Umbilical cord (tissue), 2 donors: ENCODE measurements at places on chromosomes 13 and 19.
A peak's percentile ranks its signal among the peaks of the same experiment; 100 is the strongest.

DNA sequence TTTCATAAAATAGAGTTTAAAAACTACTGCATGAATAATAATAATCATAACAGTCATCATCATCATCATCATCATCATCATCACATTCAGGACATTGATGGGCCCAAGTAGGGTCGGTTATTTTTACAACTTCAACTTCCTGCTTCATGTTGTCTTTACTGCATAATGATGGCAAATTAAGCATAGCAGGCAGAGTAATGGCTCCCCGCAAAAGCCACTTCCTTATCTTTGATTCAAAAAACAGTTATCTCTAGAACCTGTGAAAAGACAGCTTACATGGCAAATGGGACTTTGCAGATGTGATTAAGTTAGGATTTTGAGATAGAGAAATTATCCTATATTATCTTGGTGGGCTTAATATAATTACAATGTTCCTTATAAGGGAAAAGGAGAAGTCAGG is 792.9 kb downstream of the LIG4 start:
- DNase-seq, result no peak

GRCh38 chr19:28234637-28235036 is 978.3 kb downstream of the UQCRFS1 start:
- DNase-seq, result peak; percentile 76

- no peak for DNase-seq
Measured at GRCh38 chr13:51921790-51922740, 60.3 kb downstream of the CCDC70 start.

DNA sequence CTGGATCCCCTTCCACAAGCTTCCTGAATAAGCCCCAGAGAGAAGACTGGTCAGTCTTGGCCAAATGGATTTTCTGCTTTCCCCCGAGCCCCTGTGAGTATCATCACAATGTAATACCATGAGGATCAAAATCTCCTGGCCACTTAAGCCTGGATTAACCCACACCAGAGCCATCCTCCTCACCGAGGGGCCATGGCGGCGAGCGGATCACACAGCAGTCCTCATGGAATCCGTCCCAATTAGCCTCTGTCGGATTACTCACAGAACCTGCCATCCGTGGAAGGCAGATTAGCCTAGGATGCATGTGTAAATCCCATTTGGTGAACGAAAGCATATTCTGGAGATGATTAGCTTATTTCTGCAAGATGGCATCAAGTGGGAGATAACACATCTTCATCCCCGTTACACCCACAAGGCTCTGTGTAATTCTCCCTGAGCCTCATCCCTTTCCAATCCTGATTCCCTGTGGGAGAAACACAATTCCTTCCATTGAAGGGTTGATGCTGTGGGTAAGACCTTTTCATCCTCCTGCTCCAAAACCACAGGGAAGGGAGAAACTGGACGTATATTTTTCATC is 42.5 kb downstream of the GNG7 start:
- DNase-seq, result peak; percentile 33

DNA sequence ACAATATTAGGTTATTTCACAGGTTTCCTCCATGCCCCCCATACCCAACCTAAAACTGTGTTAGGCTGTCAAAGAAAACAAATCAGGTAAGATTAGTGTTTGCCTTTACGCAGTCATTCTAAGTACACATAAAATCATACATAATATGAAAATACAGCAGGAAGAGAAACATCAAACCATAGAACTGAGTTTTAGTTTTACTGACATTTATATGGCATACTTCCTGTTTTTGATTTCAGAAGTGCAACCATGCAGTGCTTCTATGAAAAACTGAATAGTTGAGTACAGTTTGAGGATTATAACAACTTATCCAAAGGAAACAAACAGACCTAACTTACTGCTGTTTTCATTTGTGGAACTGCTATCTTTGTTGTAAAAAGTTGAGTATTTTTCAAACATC is 91.3 kb downstream of the KCNRG start:
- no peak for DNase-seq

- DNase-seq, result no peak
Measured at GRCh38 chr13:53342623-53343360, 314.2 kb downstream of the OLFM4 start.

DNA sequence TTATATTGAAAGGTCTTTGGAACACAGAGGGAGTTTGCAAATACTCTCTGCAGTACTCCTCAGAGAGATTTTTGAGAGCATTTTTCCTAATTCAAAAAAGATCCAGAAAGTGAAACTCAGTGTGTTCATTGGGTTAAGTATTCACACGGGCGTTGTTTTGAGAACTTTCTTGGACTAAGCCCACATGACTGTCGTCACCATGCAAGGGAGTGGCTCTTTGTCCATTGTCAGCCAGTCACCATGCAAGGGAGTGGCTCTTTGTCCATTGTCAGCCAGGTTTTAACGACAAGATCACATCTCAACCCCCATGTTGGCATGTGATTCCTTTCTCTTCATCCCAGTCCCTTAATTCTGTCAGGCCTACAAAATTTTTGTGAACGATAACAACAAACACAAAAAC is 81.2 kb upstream of the STK24 start:
- DNase-seq, result no peak

GRCh38 chr19:4361152-4362046 is 18.0 kb downstream of the MPND start:
- DNase-seq, result no peak

GRCh38 chr13:31090961-31091624 is 70.6 kb downstream of the HSPH1 start:
- peak; percentile 40 for DNase-seq

GRCh38 chr13:48220981-48221685 is 11.9 kb upstream of the ITM2B start:
- DNase-seq, result no peak

DNA sequence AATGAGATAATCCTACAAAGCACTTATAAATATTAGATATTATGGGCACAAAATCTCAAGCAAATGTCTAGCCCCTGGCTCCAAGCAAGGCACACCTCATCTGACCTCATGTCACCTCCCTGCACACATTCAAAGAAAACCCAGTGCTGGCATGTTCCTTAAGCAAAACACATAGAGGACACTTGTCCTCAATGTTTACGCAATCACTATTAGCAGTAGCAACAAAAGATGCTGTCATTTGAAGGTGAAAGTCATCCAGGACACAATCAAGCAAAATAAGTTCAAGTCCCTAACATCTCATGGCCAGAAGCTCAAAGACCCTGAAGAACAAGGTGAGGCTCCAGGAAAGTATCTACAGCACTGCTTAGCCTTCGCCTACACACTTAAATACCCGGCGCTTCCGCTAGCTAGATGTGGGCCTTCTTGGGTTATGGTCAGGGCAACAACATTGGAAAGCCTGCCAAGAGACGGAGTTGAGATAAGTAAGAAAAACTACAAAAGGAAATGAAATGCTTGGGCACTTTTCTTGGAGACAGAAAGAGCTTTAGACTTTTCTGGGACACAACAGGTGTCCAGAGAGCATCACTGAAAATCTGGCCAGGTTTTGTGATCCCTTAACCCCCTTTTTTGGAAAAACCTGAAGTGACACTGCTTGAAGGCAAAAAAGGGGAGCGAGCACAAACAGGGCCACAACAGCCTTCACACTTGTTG is 85.7 kb downstream of the FOXO1 start:
- no peak for DNase-seq

GRCh38 chr19:39251846-39252245 is 3.2 kb upstream of the IFNL4 start:
- DNase-seq, result no peak

GRCh38 chr19:5563008-5563431 is 4.7 kb downstream of the TINCR start:
- DNase-seq, result no peak

DNA sequence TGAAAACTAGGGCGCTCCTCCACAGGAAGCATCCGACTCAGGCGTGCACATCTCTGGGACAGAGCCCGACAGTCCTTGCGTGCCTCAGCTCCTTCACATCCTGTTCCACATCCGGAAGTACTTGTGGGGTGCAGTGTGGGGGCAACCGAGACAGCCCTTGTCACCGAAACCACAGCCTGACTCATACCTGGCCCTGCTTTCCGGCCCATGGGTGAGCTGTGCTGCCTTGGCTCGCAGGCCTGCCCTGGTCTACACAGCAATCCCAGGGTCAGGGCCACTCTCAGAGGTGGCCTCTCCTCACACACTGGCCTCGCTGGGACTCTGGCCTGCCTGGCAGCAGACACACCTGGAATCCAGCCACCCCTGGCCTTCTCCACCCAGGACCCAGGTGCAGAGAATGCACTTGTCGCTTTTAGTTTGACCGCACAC is 100.4 kb downstream of the STK24 start:
- peak; percentile 42 for DNase-seq

DNA sequence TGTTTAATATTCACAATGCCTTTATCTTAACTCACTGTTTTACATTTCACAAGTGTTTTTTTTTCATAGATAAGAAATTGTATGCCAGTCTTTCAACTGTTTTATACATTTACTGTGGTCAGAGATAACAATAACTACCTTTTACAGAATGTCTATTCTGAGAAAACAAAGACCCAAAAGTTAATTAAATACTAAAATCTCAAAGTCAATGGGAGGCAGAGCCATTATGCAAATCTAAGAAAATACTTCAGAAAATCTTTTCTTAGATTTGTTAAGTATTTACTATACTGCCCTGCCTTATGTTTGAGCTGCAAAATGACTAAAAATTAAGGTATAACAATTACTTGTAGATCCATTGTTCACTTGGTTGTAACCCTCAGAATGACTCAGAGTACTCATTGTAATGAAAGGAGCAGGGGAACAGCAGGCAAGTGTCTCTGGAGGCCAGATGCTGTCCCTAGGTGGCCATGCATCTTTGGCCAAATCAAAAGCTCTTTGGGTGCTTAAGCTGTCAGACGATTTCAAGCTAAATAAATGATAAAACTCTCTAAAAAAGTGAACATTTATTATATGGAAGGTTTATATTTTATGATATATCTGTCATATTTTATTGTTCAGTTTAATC is 770.1 kb upstream of the PCDH20 start:
- DNase-seq, result no peak

DNA sequence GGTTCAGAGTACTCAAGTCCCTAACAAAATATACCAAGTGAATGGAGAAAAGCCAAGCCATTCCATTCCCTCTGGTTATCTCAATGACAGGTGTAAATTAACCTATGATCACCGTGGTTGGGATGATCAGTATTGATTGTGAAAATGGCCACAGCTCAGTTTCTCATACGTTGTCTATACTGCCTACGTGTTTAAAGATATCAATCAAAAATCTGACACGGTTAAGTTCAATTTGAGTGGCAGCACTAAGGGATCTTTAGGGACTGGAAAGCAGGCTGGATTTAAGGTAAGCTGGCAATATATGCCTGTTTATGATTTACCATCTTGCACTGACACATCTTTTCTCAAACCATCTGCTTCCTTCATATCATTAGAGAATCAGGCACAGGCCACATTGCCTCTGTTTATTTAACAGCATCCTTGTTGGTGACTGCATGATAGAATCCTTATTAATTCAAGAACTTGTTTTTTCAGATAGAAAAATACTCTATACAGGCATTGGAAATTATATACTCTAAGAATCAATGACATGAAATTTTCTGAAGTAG is 907.9 kb downstream of the PCDH9 start:
- no peak for DNase-seq

DNA sequence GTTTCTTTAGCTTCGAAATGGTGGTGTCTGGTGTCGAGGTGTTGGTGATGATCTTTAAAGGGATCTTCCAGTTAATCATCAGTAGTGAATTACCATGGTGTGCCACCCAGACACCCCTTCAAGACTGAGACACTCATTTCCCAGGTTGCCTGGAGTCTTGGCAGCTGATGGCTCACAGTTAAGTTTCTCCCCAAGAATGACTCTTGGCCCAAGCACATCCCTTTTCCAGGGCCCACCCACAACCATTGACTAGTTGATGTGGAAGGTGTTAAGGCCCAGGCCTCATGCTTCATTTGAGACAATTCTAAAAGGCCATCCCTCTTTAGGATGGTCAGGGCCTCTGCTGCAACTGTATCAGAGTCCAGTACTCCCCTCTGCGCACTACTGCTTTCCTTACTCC is 145.5 kb downstream of the FOXO1 start:
- no peak for DNase-seq

- no peak for DNase-seq
Measured at GRCh38 chr13:64371045-64371444, 2859.1 kb downstream of the PCDH9 start.

GRCh38 chr13:31944262-31945160 is 87.1 kb upstream of the FRY start:
- peak; percentile 33 for DNase-seq

- no peak for DNase-seq
Measured at GRCh38 chr19:3146677-3147100, 10.9 kb downstream of the GNA15 start.

- DNase-seq, result no peak
Measured at GRCh38 chr13:20513466-20513995, 12.1 kb downstream of the CRYL1 start.

- DNase-seq, result no peak
Measured at GRCh38 chr13:113806526-113806925, 47.5 kb downstream of the TMEM255B start.

DNA sequence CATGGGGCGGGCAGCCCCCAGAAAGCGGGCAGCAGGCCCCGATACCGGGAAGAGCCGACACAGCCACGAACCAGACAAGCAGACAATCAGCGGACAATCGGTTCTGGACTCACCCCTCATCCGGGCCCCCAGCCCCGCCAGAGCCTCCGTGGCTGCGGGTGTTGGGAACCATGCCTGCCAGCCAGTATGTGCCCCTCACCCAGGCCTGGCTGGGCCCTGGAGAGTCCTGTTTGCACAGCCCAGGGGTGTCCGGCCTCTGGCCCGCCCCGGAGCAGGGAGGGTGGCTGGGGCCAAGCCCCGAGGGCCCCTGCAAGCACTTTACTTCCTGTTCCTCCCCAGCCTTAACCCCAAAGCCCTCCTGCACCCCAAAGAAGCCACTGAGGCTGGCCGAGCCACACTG is 7.8 kb downstream of the PODNL1 start:
- no peak for DNase-seq

DNA sequence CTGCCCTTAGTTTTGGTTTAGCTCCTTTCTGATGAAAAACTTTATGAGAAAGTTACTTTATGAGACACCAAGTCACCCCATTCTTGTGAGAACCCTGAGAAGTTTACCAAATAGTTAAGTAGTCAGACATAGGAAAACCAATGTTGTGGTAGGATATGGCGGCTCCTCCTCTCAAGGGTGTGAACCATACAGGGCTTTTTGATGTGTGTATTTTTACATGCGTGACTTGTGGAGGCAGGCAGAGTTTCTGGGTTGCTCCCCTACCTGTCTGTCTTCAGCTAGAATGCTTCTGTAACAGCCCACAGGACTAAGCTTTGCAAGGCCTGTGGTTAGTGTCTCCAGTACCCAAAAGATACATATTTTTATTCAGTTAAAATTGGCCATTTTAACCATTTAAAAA is 18.3 kb downstream of the UBAC2 start:
- DNase-seq, result no peak

DNA sequence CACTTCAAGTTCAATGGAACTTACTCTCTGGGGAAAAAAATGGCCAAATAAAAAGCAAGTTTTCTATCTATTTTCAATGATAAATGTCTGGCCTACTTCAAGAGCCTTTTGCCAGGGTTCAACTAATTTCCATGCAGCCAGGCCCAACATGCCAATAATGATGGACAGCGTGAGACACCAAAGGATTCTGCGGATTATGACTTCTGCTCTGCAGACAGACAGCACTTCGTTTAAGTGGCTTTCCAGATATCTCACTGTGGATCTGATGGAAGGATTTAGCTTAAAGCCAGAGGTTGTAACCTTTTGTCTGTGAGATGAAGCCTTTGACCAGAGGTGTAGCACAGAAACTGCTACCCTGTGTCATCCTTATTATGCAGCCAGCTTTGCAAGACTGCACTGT is 614.2 kb downstream of the DCT start:
- DNase-seq, result no peak

GRCh38 chr19:55598034-55598433 is 1.3 kb downstream of the FIZ1 start:
- DNase-seq, result no peak
